ENCODE measurements at places on chromosomes 11 and 22.

- no peak for DNase-seq
Measured at GRCh38 chr11:110951037-110951949, 239.1 kb upstream of the ARHGAP20 start.

- DNase-seq = no peak
Measured at GRCh38 chr11:127862406-127862805, 725.0 kb downstream of the ETS1 start.

DNA sequence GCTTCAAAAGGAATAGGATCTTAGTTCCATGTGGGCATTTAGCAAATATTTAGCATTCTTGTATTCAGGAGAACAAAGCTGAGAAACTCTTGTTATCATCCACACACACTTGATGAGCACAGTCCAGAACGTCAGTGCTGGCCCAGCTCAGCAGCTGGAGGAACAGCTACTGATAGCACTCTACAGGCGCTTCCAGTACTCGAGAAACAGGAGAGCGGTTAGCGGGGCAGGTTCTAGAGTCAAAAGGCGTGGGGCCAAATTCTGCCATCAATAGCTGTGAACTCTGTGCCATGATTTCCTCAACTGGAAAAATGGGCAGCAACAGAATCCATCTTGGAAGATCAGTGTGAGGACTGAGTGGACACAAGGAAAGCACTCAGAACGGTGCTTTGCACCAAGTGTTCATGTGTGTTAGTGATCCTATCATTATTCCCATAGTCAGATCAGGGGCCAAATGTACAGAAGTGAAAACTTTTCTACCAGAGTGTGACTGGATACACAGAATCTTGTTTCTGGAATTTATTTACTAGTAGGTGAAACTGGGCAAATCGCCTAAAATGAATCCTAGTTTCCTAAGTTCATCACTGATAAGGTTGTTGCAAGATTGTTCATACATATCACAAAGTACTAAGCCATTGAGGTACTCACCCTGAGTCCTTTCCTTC, 3.2 kb downstream of the JOSD1 start:
- DNase-seq = no peak

DNA sequence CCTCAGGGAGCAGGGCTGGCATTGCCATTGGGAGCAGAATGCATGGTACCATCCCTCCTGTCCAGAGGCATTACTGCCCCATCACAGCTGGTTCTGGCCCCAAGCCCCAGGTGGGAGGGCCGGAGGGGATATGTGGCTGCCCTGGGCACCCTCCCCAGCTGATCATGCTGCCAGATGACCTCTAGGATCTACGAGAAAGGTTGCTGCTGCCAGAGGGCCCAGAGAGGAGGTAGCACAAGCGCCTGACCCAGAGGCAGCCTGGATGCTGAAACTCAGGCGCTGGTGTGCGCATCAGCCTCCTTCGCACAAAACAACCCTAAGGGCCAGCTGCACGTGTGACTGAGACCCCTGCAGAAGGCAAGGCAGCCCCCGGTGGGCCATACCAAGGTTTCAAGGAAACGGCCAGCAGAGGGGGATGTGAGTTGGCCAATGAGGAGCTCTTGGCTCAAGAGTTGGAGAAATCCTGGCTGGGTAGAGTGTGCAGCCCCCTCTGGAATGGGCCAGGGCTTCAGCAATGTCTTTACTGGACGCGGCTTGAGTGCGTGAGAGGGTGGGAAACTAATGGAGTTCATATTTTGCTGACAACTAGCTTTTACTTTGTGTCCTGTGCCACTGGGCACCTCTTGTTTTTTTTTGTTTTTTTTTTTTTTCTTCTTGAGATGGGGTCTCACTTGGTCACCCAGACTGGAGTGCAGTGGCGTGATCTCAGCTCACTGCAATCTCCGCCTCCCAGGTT, 88.3 kb upstream of the PARVA start:
- DNase-seq = no peak

- no peak for DNase-seq
Measured at GRCh38 chr11:67029146-67029545, 6.2 kb downstream of the SYT12 start.

DNA sequence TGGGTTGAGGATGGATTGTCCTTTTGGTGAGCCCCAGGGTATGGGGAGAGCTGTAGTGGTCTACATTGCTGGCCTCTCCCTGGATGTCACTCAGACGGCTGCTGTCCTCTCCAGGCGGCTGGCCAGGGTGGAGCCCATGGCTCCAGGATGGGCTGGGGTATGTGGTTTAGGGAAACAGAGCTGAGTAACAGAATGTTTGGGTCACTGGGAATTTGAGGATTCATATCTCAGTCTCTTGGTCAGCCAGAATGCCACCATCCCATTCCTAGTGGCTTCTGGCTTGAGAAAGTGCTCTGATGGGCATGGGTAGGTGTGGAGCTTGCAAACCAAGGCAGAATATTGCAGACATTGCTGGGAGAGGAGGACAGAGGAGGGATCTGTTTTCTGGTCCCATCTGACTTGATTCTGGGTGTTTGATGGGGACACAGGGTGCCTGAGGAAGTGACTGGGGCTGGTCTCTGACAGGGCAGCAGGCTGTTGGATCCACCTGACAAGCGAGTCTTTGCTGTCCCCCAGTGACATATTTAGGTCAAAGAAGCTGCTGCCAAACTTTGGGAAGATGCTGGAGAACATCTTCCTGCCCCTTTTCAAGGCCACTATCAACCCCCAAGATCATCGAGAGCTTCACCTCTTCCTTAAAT, 41.4 kb downstream of the AMPD3 start:
- DNase-seq = no peak

DNA sequence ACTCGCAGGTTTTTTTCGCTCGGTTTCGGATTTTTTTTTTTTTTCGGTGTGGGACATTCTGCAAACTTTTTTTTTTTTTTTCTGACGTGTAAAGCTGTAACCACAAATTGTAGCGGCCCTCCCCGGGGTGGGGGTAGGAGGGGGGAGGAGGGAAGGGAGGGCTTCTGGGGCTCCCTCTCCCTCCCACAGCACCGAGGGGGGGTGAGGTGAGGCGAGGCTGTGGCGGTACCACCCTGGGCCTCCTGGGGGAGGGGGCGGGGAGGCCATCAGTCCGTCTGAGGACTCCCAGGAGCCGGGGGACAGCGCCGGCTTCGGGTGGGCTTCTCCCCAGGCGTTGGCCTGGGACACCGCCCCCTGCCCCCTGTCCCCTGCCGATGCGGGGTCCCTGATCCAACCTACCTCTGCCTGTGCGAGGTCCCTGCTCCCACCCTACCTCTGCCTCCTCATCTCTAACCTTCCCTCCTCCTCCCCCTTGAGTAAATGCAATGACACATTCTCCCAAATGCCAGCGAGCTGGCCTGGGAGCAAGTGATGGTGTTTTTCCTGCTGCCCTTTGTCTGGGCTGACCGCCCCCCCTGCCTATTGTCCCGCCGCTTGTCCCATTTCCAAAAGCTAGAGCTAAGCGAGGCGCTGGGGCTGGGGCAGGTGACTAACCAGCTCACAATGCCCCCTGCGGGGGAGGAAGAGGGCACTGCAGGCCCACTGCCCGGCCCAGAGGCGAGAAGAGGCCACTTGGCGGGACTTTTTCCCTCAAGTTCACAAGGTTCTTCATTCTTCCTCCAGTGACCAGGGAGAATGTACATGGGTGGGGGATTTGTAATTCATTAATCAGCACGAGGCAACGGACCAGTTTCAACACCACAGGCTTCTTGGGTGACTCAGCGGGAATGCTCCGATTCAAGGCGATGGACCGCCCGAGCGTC, 511 bp upstream of the CLCF1 start:
- peak; percentile 72 for DNase-seq

GRCh38 chr22:40030758-40031095, 36.0 kb downstream of the FAM83F start:
- no peak for DNase-seq

DNA sequence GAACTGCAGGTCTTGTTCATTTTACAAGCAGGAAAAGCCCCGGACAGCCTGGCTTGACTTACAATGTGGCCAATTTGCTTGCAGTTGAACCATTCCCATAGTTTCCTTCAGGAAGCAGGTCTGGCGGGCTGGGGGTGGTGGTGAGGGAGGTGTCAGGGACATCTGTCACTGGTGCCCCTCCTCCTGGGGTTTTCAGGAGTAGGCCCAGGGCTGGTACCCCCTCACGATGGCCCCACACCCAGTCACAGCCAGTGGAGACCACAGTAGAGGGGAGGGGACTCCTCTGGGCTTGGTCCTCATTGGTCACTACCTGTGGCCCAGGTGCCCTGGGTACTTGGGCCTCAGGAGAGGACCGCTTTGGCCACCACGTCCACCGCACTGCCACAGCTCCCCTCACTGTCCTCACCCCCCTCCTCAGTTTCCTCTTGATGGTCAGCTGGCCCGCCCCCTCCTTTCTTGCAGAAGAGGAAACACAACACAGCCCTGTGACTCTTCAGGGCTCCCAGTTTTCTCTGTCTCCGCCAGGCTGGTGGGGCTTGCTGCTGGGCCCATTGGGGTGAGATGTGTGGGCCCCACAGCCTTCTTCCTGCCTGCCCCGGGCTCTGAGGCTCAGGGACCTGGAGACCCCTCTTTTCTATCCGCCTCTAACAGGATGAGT, 39.8 kb upstream of the SHISAL1 start:
- DNase-seq = no peak

GRCh38 chr22:26322179-26322905, 106.7 kb upstream of the ASPHD2 start:
- no peak for DNase-seq

GRCh38 chr11:73734993-73735392, 25.9 kb downstream of the RAB6A start:
- DNase-seq = no peak

DNA sequence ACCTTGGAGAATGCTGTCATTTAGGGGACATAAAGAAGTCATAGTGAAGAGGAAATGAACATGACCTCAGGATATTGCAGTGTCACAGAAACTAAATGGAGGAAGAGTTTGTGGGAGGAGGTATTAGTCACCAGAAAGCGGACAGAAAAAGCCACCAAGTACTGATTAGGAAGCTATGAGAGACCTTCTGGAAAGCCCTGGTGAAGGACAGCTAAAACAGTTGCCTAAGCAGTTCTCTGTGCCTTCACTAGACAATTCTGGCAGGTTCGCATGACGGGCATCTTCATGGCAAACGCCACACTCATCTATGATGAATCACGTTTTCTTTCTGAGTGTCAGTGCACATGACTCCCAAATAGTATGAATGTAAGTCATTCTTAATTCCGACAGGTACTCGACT, 325.8 kb downstream of the C11orf87 start:
- DNase-seq = no peak

GRCh38 chr22:17920145-17920605, 104.2 kb downstream of the MICAL3 start:
- no peak for DNase-seq

- no peak for DNase-seq
Measured at GRCh38 chr11:86670181-86670580, 2.2 kb downstream of the ME3 start.

DNA sequence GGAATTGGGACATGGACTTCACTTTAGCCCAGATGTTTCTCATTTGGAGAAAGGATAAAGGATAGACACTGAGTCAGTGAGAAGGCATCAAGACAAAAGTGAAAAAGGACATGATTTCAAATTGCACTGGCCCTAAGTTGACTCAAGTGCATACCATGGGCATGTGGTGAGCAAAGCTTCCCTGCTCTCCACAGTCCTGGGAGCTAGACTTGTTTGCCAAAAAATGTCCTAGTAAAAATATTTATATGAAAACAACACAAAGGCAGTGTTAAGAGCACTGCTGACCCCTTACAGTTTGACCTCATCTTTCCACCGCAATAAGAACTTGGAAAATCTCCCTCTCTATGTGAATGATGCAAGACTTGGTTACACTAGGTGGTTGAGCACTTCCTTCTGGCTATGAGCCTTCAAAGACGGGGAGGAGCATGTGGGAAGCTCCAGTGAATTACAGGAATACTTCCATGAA, 46.5 kb upstream of the FIBIN start:
- DNase-seq = no peak

GRCh38 chr11:128261011-128261421, 326.3 kb downstream of the ETS1 start:
- DNase-seq = no peak

DNA sequence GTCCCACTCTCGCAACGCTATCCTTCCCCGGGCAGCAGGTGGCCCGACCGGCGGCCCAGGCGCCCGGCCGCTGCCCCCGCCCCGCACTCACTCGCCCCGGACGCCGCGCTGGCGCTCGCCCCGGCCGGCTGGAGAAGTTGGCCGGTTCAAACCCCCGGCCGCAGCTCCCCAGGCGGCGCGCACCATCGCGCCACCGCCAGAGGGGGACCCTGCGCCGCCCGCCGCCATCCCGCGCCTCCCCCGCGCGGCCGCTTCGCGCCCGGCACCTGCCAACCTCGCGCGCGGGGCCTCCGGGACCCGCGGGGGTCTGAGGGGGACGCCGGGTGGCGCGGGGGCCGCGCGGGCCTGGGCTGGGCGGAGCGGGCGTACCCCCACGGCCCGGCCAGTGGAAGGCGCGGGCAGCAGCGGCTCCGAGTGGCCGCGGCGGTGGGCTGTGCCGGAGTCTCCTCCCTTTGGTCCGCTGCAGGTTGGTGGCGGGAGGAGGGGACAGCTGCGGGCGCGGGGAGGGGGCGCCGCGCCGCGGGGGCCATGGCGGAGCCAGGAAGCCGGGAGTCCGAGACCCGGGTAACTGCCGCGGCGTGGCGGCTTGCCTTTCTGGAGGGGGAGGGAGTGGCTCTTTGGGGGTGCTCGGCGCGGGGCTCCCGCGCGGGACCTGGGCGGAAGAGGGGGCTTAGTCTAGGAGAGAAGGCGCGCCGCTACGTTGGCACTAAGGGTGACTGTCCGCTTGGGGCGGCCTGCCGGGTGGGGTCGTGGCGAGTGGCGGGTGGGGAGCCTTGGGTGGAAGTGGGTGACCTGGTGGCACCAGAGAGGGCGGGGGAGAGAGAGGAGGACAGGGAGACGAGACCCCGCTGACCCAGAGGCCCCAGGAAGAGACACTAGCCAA, at the start of the genes MPST and TST:
Gene MPST (plus strand): TSS at position 434 of the 883 bp plus-strand sequence. CDS start 95 bp downstream, at position 529.
Gene TST (minus strand): TSS at position 139 of the 883 bp plus-strand sequence. CDS start 715 bp downstream, outside the sequence.
- DNase-seq = peak; percentile 6

DNA sequence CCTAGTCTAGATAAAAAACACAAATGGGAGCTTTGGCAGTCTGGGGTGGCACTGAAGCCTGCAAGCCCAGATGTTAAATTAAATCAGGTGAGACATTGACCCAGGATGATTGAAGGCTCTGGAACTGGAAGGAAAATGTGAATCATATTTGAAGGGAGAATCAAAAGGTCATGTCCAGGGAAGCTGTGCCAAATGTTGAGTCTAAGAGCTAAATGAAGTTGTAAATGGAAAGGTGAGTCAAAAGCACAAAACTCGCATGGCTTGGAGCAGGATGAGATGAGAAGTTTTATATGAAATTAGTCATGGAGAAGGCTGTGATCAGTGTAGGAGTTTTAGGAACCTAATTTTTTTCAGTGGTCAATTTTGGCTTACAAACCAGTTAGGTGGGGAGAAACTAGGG, 301.1 kb downstream of the BLID start:
- DNase-seq = no peak

DNA sequence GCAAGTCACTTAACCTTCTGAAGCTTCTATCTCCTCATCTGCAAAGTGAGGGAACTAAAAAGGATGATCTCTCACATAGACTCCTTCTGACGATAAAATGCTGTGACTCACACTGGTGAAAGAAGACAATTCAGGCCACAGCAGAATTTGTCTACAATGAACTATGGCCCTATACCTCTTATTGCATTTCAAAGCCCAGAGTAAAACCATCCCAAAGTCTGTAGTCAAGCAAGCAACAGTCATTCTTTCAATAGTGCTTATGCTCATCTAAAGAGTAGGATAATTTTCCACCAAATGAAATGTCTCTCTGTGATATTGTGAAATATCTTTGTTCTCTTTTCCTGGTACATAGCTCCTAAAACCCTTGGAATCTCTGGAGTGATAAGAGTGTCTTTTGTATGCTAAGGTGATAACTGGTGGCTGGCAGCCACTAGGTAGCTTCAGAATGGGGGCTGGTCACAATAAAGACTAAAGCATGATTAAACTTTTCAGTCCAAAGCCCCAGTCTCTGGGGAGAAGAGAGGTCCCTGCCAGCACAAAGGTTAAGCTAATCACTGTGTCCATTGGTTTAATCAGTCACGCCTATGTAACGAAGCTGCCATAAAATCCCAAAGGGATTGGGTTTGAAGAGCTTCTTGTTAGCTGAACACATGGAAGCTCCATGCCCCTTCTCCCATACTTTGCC, 30.8 kb downstream of the SYTL2 start:
- no peak for DNase-seq
